ENCODE measurements at places on chromosomes 2 and 18.

DNA sequence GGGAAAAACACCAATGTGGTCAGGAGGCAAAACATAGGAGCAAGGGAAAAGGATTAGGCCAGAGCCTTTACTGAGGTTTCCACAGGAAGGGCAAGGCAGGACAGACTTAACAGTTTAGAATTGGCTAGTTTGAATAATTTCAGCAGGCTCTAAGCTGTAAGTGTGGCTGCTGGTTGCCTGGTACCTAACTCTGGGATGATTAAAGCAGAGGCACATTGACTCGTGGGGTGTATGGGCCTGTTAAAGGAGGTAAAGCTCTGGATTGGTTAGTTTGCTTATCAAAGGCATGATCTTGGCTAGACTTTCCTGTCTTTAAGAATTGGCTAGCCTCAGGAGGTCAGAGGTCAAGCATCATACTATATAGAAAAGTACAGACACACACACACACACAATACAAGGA lies 132.6 kb downstream of the SPAG16 start:
- no peak for DNase-seq

DNA sequence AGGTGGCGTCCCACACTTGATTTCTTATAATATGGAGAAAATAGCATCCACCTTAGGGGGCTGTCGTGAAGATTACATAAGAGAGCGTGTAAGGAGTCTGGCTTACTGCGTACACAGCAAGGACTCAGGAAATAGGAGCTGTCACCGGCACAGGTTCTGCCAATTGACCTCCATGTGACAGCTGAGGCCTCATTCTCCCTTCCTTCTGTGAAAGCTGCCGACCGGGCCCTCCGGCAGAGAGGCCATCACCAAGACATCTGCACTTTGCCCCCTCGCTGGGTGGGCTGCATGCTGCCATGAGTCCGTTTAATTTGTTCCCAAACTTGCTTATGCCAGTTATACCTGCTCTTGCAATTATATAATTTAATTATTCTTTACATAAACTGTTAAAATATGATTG lies 27.7 kb downstream of the HS1BP3 start:
- DNase-seq, result no peak

DNA sequence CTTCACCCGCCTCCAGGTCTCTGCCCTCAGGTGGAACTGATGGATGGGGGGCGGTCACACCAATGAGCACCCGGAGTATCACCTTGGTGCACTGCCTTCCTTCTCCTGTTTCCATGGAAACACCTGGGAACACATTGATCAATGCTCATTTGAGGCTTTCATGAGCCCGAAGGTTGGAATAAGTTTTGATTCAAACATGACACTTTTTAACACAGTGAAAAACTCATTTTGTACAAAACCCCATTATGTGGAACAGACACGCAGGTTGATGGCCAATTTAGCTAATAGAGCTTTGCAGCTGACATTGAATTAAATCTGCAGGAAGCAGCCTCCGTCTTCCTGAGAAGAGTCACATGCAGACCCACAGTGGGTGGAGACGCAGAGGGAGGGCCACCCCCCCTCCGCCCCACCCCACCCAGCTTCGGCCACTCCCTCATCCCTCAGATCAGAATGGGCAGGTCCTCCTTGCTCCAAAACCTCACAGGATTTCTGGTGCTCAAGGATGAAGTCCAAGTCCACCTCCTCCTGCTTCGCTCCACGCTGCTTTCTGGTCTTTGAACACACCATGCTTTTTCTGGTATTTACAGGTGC lies 96.0 kb upstream of the MYCN start:
- DNase-seq, result no peak

DNA sequence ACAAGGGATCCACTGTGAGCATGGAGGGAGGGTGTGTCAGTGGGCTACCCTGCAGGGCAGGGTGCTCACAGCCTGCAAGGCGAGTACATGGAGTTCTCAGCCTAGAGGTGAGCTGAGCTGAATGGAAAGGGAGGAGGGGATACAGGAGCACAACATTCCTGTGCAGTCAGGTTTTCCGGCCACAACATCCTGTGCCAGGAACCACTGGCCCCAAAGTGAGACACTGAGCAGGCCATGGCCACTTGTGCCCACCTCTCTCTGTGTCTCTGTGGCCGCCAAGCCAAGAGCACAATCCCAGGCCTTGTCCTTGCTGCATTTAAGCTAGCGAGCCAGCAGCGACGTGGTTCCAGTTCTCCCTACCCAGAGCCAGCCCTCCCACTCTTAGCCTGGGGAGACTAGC lies 6.1 kb downstream of the DOK1 start:
- DNase-seq, result no peak

DNA sequence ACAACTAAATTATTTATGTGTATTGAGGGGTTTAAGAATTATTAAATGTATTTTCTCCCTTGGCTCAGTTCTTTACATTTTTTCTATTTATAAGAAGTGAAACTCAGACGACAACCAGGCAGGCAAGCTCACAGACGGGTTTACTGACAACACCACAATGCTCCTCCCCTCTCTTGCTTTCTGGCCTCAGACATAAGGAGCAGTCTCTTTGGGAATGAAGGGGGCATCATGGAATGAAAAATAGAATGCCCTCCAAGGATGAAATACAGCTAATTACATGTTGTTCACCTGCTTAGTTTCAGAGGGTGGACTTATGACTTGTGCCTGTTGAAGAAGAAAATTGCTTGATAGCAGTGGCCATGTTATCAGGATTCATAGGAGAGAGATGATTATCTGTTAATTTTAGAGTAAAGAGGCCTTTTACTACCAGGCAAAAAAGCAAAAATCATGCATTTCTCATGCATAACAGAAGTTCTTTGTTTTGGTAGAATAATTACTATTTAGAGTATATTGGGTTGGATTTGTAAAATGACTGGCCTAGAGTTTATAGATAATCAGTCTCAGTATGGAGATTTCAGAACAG lies 172.1 kb upstream of the LRRTM1 start:
- no peak for DNase-seq

GRCh38 chr18:59357928-59358327 lies 1.1 kb downstream of the LMAN1 start:
- DNase-seq, result no peak

- DNase-seq, result peak; percentile 56
Observed at GRCh38 chr18:21914739-21915319, 174.2 kb downstream of the MIB1 start.

DNA sequence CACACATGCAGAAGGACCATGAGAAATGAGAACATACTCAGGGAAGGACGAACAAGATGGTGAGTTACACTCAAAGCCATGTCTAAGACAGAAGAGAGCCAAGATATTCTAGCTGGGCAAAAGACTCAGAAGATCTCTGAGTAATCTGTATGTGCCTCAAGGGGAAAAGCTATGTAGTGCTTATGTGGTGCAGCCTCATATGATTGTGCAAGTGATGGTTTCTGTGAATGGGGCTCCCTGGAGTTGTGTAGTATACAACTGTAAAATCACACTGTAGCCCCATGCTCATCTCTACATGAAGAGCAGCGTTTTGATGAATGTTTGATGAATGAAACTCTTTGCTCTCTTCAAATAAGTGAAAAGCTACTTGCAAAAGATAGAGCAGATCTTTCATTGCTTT lies 57.5 kb downstream of the OSR1 start:
- DNase-seq, result no peak

- DNase-seq, result no peak
Observed at GRCh38 chr2:11004199-11004598, 92.5 kb downstream of the KCNF1 start.

DNA sequence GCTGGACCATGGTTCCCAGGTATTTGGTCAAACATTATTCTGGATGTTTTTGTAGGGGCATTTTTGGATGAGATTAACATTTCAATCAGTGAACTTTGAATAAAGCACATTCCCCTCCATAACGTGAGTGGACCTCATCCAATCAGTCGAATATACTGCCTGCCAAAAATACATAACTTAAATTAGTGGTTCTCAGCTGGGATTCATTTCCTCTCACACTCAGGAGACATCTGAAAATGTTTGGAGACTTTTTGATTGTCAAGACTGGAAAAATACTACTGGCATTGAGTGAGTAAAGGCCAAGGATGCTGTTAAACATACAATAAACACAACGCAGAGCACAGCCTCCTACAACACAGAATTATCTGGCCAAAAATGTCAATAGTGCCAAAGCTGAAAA lies 198.2 kb downstream of the MYO1B start:
- no peak for DNase-seq

GRCh38 chr2:95306336-95306895 lies 9.3 kb downstream of the KCNIP3 start:
- no peak for DNase-seq

GRCh38 chr18:69401226-69401971 lies 711 bp downstream of the DOK6 start:
- peak; percentile 17 for DNase-seq

DNA sequence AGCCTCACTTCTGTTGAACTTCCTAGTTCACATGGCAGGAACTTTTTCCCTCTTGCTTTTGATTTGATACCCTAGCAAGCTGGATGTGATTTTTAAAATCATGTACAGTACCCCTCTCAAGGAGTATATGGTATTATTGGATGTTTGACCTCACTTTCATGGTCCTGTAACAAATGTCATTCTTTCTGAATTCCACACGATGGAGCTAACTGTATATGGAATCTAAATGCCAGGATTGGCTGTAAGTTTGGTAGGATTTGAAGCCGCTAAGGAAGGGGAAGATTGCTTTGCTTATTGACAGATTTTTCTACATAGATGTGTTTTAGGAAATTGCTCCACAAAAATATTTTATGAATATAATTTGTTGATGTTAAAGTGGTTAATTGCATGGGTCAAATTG lies 18.3 kb downstream of the MAIP1 start:
- DNase-seq, result no peak

DNA sequence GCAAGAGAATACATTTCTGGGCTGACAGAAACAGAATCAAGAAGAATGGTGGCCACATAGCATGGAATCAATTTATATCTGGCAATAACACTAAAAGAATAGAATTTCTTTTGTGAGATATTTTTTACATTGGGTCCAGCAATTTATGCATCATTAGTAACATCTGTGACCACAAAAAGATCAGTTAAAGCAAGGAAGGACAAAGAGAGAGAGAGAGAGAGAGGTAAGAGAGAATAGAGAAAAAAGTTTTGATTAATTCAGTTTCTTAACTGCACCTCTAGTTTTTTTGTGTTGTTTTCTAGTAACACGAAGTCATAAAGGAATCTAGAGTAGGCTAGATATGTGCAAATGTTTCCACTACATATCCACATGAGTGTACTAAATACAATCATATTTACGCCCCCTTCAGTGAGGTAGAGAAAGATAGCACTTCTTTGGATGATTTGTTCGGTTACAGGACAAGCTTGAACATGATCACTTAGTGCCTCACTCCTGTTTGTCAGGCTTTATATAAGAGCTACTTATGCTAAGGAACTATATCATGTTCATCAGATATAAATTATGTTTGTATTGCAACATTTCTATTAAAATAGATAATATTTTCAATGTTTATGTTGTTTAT lies 247.4 kb upstream of the COL3A1 start:
- DNase-seq, result no peak

DNA sequence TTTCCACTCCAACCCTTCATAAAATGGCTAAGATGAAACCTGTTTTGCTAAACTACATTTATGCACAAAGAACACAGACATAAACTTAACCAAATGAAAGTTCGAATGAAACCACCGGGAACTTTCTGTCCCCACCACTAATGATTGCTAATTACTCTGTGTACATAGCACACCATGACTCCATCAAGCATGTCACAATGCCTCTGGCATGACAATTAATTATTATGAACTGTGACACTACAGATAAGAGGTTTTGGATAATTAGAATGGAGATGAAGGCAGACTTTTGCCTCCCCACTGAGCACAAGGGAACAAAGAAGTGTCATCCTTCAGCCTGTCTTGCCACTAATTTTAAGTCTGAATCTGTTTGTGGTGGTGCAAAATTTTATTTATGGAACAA lies 1.5 kb downstream of the DAPL1 start:
- no peak for DNase-seq

DNA sequence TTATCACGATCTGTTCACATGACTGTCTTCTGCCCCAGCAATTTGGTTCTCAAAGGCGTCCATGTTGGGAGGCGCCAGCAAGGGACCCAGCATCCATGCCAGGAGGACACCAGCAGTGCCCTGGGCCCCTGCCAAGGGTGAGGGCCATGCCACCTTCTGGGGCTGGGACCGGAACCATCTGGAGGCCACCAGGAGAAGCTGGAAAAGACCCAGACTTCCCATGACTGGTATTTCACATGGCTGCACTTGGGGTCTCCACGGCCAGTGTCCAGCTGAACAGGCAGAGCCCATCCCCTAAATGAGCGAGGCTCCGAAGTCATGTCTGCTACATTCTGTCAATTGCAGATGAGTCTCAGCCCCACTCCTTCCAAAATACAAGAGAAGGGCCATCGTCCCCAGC lies 306.8 kb upstream of the HS6ST1 start:
- DNase-seq, result no peak

- no peak for DNase-seq
Observed at GRCh38 chr18:31243740-31244512, 74.0 kb upstream of the DSG1 start.

DNA sequence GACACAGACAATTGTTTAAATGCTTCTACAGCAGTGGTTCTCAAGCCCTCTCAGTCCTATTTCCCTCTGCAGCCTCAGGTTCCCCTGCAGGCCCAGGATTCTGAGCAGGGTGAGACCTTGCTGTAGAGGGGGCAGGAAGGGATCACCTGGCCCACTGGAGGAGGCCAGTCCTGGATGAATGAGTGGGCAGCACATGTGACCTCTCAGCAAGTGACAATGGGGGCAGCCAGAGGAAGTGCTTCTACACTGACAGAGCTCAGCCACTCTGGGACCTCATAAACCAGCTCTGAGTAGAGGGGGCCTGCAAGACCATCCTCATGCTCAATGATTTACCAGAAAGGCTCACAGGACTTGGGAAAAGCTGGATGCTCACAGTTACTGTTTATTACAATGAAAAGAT lies 63.2 kb downstream of the ASB1 start:
- DNase-seq, result no peak

GRCh38 chr2:20563833-20564232 lies 87.1 kb downstream of the HS1BP3 start:
- DNase-seq, result no peak

DNA sequence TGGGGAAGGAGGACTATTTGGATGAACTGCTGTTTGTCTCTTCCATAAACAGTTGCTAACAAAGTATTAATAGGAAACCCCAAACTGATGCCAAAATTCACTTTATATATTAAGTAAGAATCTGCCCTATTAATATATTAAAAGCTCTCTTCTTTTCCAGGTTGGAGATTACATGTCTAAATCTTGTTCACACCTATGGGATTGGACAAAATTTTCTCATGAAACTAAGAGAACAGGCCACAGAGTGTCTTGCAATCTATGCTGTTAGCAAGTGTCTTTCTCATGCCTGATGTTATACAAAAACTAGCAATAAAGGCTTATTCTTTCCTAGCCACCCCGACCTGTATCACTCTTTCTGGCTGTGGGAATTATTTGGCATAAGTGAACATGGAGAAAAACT lies 18.3 kb downstream of the ZEB2 start:
- no peak for DNase-seq
